ENCODE measurements at places on chromosomes 1 and 21.
A peak's percentile ranks its signal among the peaks of the same experiment; 100 is the strongest.

- DNase-seq: peak; percentile 15
Observed at GRCh38 chr1:228372183-228373003, 34.2 kb downstream of the TRIM11 start.

DNA sequence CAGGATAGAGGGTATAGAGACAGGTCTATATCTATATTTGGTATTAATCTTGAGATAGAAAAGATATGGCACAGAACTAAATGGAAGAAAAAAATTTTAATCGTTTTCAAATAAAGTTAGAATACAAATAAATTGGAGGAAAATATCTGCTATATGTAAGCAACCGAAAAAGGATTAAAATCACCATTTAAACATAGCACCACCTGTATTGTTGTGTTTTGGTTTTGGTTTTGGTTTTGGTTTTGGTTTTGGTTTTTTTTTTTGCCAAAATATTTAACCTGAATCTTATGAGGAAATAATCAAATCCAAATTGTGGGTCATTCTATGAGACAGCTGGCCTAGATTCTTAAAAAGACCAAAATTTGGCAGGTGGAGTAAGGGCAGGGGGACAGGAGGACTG is 28.5 kb upstream of the ANGPTL1 start:
- no peak for DNase-seq

- DNase-seq: no peak
Observed at GRCh38 chr1:234135501-234135900, 231.0 kb downstream of the SLC35F3 start.

GRCh38 chr1:154434346-154435085 is 29.4 kb downstream of the IL6R start:
- DNase-seq: no peak

GRCh38 chr1:24406788-24407187 is 6.8 kb downstream of the STPG1 start:
- DNase-seq: no peak

GRCh38 chr1:180912801-180913565 is at the start of gene KIAA1614:
TSS of gene KIAA1614 (plus strand) at chr1:180912897. CDS start at chr1:180913244, 347 bp downstream.
- no peak for DNase-seq

GRCh38 chr1:192565946-192566345 is 9.6 kb upstream of the RGS1 start:
- no peak for DNase-seq

GRCh38 chr1:162172311-162173102 is 103.0 kb downstream of the NOS1AP start:
- DNase-seq: no peak

- no peak for DNase-seq
Observed at GRCh38 chr1:110746644-110747259, 72.0 kb upstream of the KCNA3 start.

DNA sequence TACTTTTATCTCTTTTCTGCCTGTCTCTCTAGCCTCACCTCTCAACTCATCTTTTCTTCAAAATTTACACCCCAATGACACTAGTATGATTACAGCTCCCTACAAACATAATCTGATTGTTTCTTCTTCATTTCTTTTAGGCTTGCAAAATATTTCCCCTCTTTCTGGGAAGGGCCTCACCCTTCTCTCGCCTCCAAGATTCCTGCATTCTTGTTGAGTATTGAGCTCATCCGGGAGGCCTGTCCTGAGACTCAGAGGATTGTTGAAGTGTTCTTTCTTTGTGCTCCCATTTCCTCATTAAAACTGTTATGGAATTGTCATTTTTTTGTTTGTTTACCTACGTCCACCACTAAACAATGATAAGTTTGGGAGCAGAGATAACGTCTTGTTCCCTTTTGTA is 99.1 kb upstream of the CHRM3 start:
- DNase-seq: no peak

DNA sequence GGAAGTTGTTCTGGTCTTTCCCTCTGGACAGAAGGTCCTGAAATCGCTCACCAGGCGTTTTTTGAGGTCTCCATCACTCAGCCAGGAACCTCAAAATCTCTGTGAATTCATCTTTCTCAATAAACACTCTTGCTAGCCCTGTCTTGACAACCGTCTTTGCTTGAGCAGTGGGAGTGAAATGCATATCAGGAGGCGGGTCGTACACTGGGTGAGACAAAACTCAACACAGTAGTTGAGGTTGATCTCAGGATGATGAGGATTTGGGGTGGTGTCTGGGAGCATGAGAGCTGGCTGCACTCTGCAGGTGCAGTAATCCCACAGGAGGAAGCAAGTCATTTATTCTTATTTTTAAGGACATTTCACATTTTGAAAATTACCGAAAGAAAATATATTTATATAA is 1.9 kb downstream of the GPR25 start:
- no peak for DNase-seq

GRCh38 chr1:32867151-32867550 is 3.6 kb downstream of the FNDC5 start:
- no peak for DNase-seq

- DNase-seq: no peak
Observed at GRCh38 chr1:223730479-223731132, 18.3 kb downstream of the CAPN2 start.

DNA sequence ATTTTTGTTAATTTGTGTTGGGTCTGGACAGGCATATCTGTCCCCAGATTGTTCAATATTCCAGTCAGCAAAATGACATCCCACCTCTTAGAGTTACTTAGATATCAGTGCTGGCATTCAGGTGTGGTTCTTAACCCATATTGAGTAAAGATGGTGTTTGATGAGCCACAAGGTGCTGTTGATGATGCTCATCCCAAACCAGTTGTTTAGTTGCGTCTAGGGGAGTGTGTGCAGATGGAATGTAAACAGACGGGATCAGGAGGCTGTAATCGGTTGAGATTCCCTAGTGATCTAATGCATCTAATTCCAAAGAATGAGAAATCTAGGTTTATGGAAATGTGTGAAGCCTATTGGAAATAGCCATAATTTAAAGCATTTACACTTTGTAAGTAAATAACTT is 1.1 kb downstream of the HOOK1 start:
- no peak for DNase-seq

GRCh38 chr1:81978945-81979344 is 178.2 kb downstream of the ADGRL2 start:
- no peak for DNase-seq

- no peak for DNase-seq
Observed at GRCh38 chr1:11488966-11489625, 10.1 kb downstream of the DISP3 start.

DNA sequence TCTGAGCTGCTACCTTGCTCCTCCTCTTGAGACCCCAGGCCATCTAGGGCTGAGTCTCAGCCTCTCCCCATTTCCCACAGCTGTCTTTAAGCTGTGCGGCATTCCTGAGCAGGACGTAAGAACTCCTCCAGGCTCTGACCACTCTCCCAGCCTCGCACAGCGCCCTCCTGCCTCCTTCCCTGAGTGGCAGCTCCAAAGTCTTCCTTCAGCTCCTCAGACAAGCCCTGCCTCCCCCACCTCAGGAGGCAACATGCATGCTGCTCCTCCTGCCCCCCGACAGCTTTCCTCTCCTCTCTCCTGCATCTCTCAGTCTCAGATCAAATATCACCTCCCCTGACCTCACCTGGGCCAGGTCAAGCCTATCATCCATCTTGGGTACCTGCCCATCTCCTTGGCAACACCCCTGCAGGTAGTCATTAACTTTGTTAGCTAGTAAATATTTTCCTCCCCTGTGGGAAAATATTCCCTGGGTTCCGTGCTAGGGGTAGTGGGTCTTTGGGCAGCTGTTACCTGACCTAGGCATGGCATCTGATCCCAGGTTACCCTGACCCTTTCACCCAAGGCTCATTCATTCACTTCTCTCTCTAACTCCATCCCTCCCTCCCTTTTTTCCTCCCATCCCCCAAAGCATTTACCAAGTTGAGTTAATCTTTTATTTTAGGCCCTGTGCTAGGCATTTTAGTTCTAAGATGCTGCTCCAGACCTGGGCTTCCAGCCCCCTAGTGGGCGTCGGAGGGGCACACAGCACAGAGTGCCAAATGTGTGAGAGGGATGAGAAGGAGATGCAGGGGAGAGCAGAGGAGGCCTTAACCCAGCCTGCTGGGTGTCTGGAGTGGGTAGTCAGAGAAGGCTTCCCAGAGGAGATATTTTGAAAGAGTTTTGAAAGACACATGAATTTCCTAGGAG is 419.9 kb downstream of the PTPRU start:
- no peak for DNase-seq

DNA sequence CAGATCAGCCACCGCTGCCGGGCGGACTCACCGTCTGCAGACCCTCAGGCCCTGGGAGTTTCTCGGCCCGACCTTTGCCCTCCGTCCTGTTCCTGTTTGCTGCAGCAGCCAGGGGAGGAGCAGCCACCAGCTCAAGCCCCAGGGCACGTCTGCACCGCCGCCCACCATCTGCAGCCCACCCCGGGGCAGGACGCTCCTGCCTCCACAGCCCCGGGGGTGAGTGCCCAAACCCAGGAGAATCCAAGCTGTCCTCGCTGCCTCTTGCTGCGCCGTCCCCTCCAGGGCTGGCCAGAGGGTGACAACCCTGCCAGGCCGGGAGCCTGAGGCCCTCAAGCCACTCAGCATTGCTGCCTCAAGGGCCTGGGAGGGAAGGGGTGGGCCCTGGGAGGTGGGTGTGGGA is 1.2 kb upstream of the SLC25A34 start:
- no peak for DNase-seq

DNA sequence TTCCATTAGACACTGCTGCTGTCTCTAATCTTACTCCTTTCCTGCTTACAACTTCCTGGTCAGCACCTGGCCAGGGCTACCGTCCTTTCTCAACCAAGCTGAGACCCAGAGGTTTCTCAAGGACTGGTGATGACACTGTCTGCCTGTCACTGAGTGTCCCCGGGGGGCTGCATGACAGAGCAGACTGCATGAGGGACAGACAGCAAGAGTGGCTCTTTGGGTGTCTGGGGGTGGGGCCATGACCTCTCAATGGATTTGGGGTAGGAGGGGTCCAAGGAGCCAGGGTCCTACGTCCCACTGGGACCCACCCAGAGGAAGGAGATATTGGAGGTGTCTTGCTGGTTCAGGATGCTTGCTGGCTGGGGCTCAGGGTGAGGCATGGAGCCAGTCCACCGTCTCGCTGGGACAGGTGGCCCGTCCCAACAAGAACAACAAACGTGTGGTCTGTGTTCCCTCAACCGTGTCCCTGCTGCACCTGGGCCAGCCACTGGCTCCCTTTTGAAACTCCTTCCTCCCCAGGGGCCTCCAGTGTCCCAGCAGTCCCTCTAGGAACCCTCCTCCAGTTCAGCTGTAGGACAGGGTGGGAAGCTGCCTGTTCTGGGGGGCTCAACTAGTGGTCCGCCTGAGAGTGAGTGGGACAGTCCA is 344.6 kb upstream of the AJAP1 start:
- DNase-seq: no peak

DNA sequence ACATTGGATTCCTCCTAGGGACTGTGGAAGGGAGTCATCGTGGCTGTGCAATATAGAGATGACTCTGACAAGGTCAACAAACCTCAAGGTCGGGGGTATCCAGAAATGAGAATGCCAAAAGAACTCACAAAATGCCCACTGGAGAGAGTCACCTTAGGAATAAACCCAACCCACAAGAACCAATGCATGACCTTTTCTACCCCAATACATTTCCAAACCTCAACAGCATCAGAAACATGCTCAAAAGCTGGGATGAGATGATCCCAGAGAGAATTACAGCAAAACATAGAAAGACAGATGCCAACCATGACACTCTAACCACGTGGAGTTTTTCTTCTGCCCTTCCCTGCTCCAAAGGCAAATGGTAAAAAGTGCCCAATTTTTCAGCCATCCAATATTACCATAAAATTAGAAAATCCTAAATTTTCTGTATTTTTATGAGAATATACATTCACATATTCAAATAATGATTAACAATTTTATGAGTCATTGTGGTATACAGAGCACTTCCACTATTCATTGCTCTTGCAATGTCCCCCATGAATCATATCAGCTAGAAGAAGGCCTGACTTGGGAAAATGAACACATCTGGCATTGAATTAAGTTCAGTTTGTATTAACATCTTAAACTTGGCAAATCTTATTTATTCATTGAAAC is 88.2 kb upstream of the PALMD start:
- DNase-seq: no peak

DNA sequence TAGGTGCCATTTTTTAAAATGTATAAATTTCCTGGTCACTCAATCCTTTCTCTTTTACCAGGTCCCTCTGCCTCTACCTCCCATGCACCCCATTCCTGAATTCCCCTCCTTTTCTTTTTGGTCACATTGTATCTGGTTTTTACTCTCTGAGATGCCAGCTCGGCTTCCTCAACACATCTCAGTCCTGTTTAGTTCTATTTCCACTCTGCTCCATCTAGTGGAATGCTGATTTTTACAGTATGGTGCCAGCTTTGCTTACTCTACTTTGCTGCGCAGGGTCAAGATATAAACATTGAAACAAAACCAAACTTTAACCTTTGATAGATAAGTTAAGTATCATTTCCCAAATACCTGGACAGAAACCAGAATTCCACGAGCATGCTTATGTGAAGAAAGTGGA is 96.0 kb downstream of the ESRRG start:
- DNase-seq: no peak

GRCh38 chr21:29075706-29076466 is 2.4 kb upstream of the CCT8 start:
- no peak for DNase-seq

DNA sequence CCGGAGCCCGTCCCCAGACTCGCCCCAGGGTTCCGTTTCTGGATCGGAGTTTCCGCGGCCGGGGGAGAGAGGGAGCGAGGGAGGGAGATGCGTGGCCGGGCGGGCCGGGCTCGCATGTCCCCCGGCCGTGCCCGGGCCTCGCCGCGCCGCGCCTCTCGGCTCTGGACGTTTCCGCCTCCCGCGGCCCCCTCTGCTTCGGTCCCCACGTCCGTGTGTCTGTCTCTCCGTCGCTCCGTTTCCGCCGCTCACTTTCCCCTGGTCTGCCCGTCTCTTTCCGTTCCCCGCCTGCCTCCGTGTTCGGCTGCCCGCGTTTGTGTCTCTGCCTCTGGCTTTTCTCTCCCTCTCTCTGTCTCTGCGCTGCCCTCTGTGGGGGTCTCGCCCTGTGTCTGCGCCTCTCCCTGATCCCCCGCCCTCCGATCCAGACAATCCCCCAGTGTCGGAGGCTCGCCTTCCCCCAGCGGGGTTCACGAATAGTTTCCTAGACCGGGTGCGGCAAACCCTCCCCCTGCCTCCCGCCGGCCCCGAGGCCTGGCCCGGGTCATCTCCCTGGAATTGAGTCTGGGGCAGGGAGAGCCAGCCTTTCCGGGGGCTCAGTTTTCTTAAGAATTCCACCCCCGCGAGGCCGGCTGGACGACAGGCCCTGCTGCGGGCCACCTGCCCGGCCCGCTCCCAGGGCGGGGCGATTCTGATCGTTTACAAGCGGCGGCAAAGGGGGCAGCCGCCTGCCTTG is 735 bp downstream of the NBL1 start:
- no peak for DNase-seq

DNA sequence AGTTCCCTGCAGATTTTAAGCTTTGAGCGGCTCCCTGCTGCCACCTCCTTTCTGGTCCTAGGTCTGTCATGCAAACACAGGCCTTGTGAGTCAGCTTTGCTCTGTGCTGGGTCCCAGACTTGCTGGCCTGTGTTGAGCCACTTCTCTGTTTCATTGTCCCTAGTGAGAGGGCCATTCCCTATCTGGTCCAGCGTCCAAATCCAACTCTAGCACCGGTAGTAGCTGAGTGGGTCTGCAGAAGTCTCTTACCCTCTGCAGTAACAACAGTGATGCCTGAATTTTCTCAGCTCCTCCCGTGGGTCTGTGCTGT is 5.8 kb downstream of the TTC22 start:
- DNase-seq: no peak

GRCh38 chr1:162223488-162223887 is 153.2 kb downstream of the SPATA46 start:
- DNase-seq: no peak
